ENCODE measurements at places on chromosomes 13 and 19. TPM values are rescaled to one million over a fixed set of nuclear protein-coding genes. Genes with fewer than 3 reads are reported as not detected.

DNA sequence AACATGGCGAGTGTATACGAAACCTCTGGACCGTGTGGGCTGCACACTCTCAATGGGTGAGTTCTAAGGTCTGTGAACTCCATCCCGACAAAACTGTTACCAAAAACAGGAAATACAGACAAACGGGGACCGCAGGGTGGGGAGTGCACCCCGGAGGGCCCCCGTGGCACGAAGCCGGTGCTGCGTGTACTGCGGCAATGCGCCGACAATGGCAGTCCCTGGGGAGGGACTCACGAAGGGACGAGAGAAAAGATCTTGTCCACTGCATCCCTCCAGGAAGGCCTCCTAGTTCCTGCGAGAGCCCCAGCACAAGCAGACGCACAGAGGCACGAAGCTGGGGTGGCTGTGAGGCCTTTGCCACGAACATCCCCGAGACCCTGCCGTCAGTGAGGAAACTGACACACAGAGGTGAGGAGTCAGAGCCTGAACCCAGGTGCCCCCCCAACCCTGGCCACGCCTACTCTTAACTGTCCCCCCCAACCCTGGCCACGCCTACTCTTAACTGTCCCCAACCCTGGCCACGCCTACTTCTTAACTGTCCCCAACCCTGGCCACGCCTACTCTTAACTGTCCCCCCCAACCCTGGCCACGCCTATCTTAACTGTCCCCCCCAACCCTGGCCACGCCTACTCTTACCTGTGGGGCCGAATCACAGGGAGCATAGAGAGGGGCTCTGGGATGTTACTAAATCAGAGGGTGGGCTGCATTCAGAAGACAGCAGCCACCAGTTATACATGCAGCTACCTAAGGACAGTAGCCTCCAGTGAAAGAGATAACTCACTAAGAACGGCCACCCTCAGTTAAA is 4.2 kb downstream of the MED16 start:
- no peak for DNase-seq

GRCh38 chr19:6822311-6822670 is 49.8 kb downstream of the VAV1 start:
- DNase-seq, result no peak

- DNase-seq, result no peak
Measured at GRCh38 chr13:42626176-42626860, 52.4 kb downstream of the TNFSF11 start.

The ZNF730 gene
- total RNA-seq, result 0.57 TPM

- no peak for DNase-seq
Measured at GRCh38 chr13:109569958-109570711, 216.2 kb downstream of the IRS2 start.

DNA sequence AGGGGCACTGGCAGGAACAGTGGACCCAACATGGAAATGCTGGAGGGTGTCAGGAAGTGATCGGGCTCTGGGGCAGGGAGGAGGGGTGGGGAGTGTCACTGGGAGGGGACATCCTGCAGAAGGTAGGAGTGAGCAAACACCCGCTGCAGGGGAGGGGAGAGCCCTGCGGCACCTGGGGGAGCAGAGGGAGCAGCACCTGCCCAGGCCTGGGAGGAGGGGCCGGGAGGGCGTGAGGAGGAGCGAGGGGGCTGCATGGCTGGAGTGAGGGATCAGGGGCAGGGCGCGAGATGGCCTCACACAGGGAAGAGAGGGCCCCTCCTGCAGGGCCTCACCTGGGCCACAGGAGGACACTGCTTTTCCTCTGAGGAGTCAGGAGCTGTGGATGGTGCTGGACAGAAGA is 4.1 kb downstream of the KLK2 start:
- no peak for DNase-seq

The PDX1 gene
- not detected for total RNA-seq

The PLVAP gene
- total RNA-seq, result 32.8 TPM

DNA sequence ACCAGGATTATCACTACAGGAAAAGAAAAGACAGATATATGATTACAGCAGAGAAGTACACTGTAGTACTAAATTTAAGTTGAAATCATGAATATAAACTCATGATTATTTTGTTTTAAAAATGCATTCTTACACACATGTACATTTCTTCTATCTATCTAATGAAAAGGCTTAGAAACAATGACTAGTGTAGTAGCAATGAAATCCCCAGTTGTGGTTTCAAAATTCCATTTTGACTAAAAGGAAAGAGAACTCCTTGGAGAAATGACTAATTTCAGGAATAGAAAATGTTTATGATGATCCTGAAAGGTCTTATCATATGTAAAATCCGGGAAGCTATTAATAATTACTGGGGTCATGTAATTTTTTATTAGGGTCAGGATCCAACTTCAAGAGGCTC is 195.0 kb upstream of the STARD13 start:
- DNase-seq, result no peak

The IZUMO2 gene
- total RNA-seq, result not detected

The ZNF99 gene
- total RNA-seq, result 0.11 TPM

The KLK3 gene
- total RNA-seq, result not detected

The ZNF264 gene
- 23.0 TPM for total RNA-seq

DNA sequence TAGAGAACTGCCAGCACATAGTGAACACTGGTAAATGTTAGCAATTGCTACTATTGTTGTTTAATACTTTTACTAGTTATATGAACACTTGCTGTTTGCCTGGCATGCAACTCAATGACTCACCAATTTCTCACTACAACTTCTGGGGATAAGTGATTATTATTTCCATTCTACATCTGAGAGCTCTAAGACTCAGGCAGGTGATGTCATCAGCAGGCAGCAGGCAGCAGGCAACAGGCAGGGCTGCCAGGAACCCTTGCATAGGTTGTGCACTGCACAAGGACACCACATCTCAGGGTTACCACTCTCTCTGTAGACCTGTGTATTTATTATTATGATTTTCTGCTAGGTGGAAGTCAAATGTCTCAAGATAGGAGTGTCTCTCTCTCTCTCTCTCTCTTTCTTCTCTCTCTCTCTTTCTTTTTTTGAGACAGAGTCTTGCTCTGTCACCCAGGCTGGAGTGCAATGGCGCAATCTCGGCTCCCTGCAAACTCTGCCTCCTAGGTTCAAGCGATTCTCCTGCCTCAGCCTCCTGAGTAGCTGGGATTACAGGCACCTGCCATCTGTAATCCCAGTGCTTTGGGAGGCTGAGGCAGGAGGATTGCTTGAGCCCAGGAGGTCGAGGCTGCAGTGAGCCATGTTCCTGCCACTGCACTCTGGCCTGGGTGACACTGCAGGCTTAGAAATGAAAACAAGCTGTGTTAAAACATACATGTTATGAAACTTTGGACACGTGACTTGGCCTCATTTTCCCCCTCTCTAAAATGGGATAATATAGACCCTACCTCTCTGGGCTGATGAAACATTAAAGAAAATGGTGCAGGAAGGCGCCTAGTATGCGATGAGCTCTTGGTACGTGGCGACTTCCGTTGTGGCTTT is 22.7 kb downstream of the HPN start:
- no peak for DNase-seq

The DOCK6 gene
- total RNA-seq, result 50.5 TPM

DNA sequence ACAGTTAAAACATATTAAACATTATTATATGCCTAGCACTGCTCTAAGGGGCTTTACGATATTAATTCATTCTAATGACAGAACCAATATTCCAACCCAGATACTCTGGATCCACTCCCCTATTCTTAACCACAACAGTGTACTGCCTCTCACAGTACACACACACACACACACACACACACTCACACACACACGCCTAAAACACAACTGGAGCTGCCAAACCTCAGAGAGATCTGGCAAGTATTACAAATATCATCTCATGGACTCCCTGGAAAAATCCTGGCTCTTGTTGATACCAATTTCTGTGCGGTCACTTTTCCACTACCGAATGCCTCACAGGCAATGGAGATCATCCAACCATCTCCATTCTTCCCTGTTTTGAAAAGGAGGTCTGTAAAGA is 1.3 kb downstream of the ZNF780A start:
- no peak for DNase-seq

The TEX101 gene
- total RNA-seq, result not detected

- DNase-seq, result no peak
Measured at GRCh38 chr13:74743992-74744391, 609.8 kb upstream of the KLF12 start.

The ZNF534 gene
- total RNA-seq, result 0.73 TPM

DNA sequence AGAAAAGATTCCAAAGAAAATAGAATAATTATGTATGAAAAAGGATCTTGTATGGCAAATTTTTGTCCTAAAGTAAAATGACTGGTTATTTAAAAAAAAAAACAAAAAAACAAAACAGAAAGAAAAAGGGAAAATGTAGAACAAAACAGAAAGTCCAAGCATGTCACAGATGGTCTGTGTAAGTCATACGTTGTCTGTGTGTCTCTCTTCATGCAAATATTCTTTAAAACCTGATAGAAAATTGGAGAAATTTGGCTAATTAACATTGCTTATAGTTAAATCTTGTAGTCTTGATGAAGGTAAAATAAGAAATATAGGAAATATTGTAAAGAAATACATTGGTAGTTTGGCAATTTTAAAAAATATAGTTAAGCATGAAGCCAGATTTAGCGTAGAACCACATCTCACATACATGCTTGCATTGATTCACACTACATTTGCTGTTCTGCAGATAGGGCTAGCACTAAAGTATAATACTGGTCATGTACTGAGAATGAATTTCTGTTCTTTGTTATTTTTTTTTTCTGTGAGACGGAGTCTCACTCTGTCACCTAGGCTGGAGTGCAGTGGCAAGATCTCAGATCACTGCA is 58.4 kb downstream of the SPRYD7 start:
- DNase-seq, result no peak

The CA11 gene
- 6.5 TPM for total RNA-seq
